ENCODE measurements at places on chromosomes 12 and 14.

DNA sequence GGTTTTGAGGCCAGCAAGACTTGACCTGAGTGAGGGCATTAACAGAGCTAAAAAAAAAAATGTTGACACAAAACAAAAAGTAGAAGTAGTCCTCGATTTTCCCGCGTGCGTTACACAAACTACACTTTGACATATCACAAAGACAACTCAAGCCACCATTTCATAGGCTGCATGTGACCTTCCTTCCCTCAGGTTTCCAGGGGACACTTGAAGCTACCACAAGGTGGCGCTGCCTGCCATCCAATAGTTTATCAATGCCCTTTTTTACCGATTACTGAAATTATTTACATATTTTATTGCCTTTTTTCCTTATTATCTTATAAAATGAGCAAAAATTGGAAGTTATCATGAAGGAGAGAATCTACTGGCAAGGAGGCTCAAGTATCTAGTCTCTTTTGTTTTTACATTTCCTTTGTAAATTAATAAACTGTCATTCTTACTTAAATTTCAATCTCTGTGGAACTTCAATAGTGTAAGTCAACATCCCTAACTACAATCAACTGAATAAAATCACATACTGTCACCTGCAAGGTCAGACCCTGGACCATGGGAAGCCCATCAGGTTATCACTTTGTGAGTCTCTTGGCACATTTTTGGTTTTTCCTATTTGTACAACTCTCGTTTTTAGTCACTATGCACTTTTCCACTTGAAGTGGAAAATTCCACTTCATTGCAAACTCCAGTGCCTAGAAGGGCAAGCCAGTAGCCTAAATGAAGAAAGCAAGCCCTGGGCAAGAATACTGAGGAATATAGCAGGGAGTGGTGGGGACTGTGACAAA, 84.6 kb upstream of the CPSF6 start:
- DNase-seq = peak; percentile 61

GRCh38 chr12:12210983-12211382, 55.9 kb downstream of the LRP6 start:
- no peak for DNase-seq

- no peak for DNase-seq
Observed at GRCh38 chr12:50557421-50557820, 52.6 kb downstream of the DIP2B start.

- DNase-seq = no peak
Observed at GRCh38 chr14:66610154-66610563, 102.2 kb downstream of the GPHN start.

DNA sequence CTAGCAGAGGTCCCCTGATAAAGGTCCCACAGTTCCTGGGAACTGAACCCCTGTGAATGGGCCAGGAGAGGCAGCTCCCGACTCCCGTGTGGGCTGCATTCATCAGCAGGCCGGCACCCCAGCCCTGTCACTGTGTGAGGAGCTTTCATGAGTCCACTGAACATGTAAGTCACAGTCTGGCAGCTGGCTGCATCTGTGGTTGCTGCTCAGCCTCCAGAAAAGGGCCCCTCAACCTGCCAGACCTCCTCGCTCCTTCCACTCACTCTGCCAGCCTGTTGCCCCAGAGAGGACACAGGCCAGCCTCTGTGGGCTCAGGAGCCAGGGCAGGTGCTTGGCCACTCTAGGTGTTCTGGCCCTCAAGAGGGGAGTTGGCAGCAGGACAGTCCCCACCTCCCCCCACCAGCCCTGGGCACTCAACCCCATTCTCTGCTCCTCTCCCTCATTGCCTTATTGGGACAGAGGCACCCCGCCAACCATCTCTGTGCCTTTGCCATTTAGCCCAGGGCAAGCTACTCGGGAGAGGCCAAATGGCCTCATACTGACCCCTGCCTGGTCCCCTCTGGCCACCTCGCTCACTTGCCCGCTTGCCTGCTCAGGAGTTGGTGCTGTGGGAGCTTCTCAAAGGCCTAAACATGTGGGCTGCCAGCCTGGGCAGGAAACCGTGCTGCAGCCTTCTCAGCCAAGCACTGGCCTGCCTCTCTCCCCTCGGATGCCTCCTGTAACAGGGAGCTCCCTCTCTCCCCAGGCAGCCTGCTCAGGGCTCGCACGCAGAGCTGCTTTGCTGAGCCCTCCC, 1.9 kb downstream of the RTL1 start:
- DNase-seq = no peak

- DNase-seq = no peak
Observed at GRCh38 chr12:127620735-127621355, 646.1 kb upstream of the TMEM132C start.

- no peak for DNase-seq
Observed at GRCh38 chr12:115096588-115097397, 412.8 kb upstream of the TBX3 start.

DNA sequence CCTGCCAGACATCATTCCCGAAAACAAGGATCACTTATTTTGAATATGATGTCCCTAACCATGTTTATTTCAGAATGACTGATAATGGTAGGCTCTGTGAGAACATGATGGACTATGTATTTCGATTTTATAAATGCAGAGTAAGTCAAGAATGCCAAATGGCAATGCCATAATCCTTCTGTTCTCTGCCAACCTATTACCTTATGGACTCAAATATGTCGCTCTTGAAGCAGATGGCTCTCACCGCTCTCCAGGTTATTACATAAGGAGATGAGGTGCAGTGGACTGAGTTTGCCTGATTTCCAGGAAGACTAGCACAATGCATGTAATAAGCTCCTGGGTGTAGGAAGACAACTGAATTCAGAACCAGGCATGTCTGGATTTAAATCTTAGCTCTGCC, 227.2 kb downstream of the BTG1 start:
- no peak for DNase-seq

DNA sequence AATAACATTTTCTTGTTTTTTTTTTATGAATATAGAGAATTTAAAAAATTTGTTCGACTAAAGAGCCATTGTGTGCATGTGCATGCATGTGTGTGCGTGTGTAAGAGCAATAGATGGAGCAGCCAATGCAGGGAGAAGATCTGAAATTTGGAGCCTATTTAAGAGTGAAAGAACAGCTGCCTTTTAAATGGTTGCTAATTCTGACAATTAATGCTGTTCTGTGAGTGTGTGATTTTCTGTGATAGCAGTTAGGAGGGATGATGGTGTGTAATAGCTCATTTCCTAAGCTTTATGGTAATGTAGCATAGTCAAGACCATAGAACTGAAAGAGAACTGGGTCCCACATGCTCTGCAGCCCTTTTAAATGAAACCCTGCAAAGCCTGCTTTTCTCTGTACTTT, 137.9 kb downstream of the NRXN3 start:
- no peak for DNase-seq

- DNase-seq = peak; percentile 68
Observed at GRCh38 chr12:57741844-57742738, 2.7 kb upstream of the TSPAN31 start.

- no peak for DNase-seq
Observed at GRCh38 chr12:44875954-44876543, at the start of gene NELL2. Gene NELL2 (minus strand): TSS chr12:44876315. CDS start chr12:44875869, 446 bp downstream.

DNA sequence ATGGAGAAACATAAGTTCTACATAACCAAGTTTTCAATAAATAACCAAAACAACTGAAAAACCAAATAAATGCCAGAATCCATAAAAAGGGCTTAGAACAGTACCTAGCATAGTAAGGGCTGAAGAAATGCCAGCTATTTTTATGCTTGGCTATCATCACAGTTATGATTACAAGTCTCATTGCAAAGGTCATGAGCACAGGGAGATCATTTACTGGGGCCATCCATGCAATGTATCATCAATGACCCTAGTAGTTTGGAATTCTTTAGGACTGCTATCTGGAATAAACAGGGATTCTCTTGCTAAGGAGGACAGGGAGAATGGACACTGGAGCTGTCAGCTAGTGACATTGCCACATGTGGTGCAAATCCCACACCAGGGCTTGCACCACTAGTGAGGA, 92.5 kb upstream of the NAP1L1 start:
- no peak for DNase-seq

- DNase-seq = no peak
Observed at GRCh38 chr12:42421844-42422779, 96.1 kb downstream of the PPHLN1 start.

DNA sequence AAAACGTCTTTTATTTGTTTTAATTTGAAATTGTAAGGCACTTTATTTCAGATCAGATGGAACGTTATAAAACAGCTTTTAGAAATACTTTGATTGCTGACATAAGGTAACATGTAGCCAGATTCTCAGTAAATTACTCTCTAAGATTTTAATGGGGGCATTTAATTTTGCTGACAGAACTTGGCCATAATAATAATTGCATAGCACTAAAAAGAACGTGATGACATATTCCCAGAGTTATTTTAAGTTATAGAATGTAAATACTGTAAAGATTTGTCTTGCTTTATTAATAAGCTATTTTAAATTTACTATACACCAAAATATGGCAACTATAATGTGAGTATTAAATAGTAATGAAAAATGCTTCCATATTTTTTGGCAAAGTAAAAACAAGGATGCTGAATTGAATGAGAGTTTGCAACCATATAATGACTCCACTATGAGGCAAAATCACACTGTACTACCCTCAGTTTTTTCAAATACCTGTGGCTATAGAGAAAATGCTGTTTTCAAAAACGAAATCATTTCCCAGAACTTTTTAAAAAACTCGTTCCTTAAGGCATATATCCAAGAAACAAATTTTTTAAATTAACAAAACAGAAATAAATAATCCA, 876 bp downstream of the LUM start:
- DNase-seq = no peak

GRCh38 chr12:107442326-107442987, 243.1 kb upstream of the PWP1 start:
- DNase-seq = no peak

GRCh38 chr12:11621797-11622423, 27.6 kb upstream of the ETV6 start:
- DNase-seq = no peak

DNA sequence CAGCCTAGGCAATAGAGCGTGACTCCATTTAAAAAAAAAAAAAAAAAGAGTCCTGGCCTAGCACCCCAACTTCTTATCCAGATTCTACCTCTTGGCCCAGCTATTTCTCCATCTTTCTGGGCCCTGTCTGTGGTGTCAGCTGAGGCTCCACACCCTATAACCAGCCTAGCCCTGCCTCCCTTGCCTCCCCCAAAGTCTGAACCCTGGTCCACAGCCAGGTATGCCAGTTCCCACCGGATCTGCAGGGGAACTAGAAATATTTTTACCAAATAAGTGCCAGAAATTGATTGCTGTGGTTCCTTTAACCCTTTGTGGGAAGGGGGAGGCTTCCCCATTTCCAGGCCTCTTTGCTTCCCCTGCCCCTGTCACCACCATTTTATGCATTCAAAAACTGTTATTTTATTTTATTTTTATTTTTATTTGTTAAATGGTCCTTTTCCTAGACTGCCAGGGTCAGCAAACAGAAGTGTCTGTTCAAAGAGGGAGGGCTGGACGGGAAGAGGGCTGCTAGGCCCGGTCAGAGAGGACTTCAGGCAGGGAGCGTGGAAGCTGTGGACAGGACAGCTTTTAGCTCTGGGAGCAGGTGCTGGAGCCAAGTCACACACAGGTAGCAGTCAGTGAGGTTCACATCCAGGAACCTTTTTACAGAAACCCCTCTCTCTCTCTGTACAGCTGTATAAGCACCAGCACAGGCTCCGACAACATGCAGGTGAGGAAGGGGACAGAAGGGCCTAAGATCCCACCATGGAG, 23.2 kb downstream of the TTC9 start:
- DNase-seq = no peak

GRCh38 chr14:91332171-91332985, 85.2 kb downstream of the CCDC88C start:
- no peak for DNase-seq

DNA sequence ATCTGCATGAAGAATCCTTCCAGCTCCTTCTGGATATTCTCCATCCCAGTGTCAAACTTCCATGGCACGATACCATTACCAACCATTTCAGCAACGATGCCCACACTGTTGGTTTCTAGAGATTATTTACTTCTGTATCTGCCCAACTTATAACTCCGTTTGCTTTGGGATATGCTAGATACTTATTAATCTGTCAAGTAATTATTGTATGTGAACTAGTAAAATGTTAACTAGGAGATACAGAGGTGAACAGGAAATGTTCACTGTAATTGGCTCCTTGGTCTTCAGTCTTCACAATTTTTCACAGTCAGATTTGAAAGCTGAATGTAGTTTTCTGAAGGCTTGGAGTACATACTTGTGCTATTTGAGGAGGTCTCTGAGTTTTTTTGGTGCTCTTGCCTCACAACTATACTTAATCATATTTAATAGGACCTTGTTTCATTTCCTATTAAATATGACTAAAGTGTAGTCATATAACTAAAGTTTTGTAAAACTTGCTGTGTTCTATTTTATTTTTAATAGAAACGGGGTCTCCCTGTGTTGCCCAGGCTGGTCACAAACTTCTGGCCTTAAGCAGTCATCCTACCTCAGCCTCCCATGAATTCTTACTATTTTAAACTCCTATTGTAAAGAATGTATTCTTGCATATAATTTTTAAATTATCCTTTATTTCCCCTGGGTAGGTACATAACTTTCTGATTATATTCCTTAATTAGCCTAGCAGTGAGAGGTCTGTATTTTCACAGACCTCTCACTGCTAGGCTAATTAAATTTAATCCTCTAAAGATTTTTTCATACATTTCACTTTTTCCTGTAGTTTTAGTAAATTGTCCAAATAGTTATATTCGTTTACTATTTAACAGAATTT, 79.7 kb downstream of the FGD4 start:
- no peak for DNase-seq

DNA sequence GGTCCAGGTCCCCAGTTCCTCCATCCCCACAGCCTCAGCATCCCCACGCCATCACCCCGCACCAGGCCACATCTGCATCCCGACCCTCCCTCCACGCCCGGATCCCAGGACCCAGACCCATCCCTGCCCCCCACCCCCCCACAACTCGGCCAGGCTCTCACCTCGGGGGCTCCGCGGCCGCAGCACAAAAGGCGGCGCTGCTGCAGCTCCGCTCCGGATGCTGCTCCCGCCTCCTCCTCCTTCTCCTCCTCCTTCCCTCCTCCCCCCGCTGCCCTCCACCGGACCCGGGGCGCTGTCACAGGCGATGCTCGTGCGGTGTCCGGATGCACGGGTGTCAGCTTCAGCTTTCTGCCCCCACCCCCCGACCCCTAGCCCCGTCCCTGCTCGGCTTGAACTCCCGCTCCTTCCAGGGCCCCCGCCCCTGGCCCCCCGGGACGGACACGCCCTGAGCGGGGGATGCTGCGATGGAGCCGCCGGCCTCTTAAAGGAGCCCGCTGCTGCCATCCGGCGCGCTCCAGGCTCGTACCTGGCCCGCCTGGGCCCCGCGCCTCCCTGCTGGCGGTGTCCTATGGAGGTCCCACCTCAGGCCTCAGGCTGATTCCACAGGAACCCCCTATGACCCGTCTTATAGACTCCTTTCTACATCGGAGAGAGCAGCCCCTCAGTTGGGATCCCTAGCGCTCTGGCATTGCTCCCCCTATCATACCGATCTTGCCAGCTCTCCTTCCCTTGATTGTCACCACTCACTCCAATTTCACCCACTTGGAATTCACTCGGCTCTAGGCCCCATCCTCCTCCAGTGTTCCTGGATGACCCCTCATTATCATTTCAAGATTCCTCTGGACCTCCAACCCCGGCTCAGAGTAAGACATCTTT, at the start of gene MAP3K12:
Gene MAP3K12 (minus strand): TSS at position 193 of the 876 bp plus-strand sequence. CDS start 12,067 bp downstream, outside the sequence.
- DNase-seq = no peak

Measured in stimulated activated CD8-positive, alpha-beta memory T cell treated with anti-CD3 and anti-CD28 coated beads, Interleukin-2, amount 100 ng/mL, for 1 hour (primary cell).